ENCODE measurements at places on chromosomes 5 and 9.

DNA sequence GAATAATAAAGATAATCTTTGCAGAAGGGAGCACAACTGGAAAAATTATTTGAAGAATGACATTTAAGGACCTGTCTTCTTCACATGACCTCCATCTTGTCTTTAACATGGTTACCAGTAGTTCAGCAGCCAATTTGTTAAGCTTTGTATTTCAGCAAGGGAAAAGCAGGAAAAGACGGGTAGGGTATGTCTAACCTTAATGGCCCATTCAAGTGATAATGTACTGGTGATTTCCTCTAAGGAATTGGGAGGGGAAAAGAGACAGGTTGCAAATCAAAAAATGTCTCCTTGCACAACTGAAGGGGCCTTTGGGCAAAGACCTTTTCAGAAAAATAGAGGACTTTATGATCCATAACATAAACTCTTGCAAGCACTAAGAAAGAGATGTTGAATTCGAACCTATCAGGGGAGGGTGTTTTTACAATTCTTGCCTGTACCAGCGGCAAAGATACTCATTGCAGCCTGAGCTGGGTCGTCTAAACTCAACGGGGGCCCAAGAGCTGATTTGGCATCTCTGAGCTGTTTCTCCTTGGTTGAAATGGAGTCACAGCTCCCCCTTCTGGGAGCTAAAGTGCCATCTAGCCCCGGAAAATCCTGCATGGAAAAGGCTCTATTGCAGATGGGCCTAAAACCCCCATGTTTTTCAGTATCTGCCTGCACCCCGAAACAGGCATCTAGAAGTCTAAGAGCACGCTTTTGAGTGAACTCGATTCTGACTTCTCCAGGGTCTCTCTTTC is 3.8 kb downstream of the BRINP1 start:
- no peak for DNase-seq

GRCh38 chr5:78511121-78511906 is 137.3 kb downstream of the LHFPL2 start:
- no peak for DNase-seq

DNA sequence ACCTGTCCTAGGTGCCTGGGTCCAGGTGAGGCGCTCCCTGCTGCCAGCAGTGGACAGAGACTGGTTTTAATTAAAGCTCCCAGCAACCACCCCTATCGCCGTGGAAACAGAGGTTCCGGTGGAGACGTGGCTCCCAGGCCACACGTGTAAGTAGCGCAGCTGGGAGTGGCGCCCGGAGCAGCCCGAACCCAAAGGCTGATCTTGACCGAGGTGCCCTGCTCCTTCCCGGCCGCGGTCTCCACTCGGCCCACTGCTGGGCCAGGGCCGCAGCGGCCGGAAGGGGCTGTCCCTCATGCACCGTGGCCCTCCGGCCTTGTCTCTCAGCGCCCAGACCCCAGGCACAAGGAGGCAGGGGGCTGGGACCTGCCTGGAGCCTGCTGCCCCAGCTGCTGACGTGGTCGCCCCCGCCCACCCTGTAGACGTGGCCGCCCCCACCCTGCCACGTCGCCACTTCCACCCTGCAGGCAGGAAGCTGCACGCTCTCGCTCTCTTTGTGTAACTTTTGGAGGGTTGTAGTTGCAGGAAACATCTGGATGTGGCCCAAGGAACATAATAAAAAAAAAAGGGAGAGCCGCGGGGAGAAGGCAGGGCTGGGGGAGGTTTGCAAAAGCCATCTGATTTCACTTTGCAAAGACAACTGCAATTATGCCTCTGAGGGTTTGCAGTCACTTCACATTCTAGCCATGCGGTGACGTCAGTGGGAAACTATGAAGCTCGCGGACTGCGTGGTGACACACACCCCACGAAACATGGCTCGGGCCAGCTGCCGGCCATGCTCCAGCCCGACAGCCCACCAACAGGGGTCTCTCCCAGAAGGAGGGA is 129.9 kb downstream of the RXRA start:
- peak; percentile 94 for DNase-seq

DNA sequence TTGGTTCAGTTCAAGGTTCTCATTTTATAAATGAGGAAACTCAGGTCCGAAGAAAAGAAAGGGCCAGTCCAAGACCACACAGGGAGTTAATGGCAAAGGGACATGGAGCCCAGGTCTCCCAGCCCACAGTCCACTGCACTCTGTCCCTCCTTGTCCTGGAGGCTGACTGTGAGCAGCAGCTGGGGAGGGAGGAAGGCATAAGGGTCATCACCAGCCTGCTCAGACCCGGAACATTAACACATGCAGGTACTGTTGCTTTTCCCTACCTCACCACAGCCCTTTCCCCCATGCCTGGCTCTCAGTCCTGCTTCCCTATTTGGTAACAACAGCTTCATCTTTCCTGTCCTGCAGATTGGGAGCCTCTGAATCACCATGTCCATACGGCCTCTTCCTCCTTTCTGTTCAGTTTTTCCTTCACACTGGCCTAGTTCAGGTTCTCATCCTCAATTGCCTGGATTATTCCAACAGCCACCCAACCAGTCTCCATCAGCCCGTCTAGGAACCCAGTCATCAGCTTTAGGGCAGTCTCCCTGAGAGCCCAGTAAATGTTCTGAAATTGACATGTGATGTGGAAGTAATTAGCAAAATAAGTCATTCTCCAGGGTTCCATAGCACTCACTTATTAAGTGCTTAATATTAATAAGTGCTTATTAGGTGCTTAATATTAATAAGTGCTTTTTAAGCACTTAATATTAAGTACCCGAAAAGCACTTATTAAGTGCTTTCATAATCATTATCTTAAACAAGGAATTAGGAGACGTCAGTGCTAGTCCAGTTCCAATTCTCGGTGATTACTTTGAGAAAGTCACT is 4.3 kb downstream of the GPX3 start:
- DNase-seq, result no peak

DNA sequence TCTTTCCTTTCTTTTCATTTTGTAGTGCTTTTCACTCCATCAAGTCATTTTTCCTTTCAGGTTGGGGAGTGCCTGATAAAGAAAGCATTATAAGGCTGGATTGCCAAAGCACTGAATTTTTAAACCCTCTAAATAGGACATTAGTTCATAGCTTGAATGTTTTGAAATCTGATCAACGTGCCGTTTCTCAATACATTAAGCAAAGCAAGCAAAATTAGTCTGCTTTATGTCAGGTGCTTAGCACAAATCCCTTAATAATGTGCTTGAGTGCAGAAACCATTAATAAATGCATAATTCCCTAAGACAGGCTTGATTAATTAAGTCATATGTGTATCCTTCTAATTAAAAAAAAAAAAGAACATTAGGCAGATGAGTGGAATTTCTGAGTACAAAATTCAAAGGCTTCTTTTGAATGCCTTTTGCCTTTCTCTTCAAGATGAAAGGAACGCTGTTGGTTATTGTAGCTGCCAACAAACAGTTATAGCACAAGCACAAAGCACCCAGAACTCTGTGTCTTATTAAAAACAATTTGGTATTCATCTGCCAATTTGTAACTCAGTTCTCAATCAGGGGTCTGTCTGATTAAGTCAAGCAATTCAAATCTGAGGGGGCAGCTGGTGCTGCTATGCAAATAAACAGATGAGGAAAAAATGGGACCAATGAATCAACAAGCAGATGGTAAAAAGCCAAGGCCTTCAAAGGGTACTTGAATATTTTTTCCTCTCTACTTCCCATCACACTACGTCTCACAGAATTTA is 233.7 kb downstream of the TLE1 start:
- no peak for DNase-seq

- no peak for DNase-seq
Observed at GRCh38 chr5:135382981-135383380, 16.1 kb downstream of the MACROH2A1 start.

DNA sequence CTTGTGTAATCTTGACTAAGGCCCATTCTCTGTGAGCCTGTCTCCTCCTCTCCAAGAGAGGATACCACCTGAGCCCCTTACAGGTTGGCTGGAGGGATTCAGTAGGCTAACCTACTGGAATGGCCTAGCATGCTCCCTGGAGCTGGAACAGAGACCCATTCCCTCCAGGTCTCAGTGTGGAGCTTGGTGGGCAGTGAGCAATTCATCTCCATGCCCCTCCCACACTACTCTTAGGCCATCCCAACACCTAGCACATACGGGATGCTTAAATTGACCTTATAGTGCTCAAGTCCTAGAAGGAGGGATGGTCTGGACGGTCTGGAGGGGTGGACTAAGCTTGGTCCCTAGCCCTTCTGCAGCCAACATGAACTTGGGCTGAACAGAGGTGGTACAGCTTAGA is 75.6 kb downstream of the CRB2 start:
- DNase-seq, result no peak

DNA sequence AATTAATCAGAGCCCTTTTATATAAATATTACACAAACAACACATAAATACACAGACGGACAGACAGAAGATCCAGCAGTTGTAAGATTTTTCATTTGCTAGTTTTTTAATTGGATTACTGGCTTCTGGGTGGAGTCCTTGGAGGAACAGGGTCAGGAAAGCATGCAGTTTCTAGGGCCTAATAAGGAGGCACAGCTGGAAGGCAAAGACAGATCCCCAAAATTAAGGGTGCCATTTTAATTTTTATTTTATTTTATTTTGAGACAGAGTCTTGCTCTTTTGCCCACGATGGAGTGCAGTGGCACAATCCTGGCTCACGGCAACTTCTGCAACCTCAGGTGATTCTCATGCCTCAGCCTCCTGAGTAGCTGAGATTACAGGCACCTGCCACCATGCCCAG is 49.5 kb downstream of the PTGS1 start:
- DNase-seq, result no peak
